ENCODE measurements at places on chromosomes 13 and 19. TPM values are rescaled to one million over a fixed set of nuclear protein-coding genes. Genes with fewer than 3 reads are reported as not detected.

- H3K4me3 ChIP-seq, result no peak overlapping the region
- DNase-seq, result no peak
- no peak overlapping the region for H3K27ac ChIP-seq
- no peaks in the 10 kb centered on the region for H3K36me3 ChIP-seq
- no peaks in the 10 kb centered on the region for H3K27me3 ChIP-seq
These were observed 46.4 kb downstream of the ZNF85 start for GRCh38 chr19:20969498-20969897.

GRCh38 chr13:105465251-105465650, 1070.2 kb downstream of the EFNB2 start:
- no peak overlapping the region for H3K27ac ChIP-seq
- no peaks in the 10 kb centered on the region for H3K27me3 ChIP-seq
- no peaks in the 10 kb centered on the region for H3K36me3 ChIP-seq
- H3K4me3 ChIP-seq, result no peak overlapping the region

DNA sequence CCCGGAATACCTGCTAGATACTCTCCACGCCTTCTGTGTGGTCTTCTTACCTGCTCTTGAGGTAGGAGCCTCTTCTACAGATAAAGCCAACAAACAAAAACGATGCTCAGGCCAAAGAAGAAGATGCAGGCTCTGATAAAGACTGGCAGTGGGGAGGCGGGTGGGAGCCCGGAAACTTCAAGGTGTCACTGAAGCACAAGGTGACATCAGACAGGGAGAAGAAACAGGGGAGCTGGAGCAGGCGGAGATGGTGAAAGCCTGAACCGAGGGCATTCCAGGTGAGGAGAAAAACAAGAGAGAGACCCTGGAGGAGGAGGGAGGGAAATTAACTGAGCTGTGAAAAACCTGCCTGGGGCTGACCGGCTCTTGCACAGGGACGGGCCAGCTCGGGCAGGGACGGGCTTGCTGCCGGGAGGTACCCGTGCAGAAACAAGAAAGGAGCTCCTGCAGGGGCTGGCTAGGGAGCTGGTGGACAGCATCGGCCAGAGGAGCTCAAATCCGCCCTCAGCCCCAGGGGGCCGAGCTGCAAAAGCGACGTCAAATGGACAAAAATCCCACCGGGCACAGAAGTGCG, 19.0 kb downstream of the GNG7 start:
- H3K27ac ChIP-seq, result no peak overlapping the region
- H3K4me1 ChIP-seq, result peaks cover 2% of the 10 kb centered on the region
- no peak for DNase-seq
- no peaks in the 10 kb centered on the region for H3K27me3 ChIP-seq
- H3K4me3 ChIP-seq, result no peak overlapping the region
- H3K36me3 ChIP-seq, result no peaks in the 10 kb centered on the region

DNA sequence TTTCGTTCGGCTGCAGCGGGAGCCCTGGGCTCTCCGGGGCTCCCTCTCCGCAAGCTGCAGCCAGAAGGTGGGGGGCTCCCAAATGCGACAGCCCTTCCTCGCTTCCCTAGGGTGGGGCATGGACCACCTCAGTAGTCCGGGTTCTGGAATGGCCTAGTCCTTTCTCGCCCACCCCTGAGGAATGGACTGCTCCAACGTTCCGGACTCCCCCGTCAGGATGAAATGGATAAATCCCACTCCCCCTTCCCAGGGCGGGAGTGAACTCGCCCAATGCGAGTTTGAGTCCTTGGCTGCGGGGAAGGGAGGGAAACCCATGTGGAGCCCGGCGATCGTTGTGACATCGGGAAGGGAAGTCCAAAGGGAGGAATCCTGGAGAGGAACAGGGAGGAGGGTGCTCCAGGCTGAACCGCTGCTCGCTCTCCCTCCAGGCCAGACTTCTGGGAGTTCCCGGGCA, 5.5 kb downstream of the HRC start:
- no peaks in the 10 kb centered on the region for H3K36me3 ChIP-seq
- no peak overlapping the region for H3K27ac ChIP-seq
- peaks cover 4% of the 10 kb centered on the region for H3K4me1 ChIP-seq
- peak overlapping the region; percentile 42 for H3K4me3 ChIP-seq

GRCh38 chr19:8517551-8518442, 3.8 kb upstream of the ZNF414 start:
- no peaks in the 10 kb centered on the region for H3K27me3 ChIP-seq
- H3K27ac ChIP-seq, result no peak overlapping the region
- H3K36me3 ChIP-seq, result no peaks in the 10 kb centered on the region
- H3K4me1 ChIP-seq, result peaks cover 7% of the 10 kb centered on the region

DNA sequence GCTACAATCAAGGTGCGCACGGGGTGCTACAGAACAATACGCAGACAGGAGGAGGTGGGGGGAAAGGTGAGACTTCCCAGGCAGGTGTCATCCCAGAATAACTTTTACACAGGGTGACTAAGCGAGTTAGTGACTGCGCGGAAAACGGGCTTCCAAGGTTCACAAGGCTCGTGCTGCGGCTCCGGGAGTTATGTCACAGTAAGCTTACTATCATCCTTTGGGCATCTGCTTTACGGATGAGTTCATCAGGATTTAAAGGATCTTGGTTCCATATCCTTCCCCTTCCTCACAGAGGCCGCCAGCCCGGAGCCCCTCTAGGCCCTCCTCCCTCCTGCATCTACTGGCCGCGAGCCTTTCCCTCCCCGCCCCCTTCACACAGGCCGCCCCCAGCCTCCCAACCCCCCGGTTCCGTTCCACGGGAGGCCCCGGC, 474 bp upstream of the IFT88 start:
- DNase-seq, result no peak

DNA sequence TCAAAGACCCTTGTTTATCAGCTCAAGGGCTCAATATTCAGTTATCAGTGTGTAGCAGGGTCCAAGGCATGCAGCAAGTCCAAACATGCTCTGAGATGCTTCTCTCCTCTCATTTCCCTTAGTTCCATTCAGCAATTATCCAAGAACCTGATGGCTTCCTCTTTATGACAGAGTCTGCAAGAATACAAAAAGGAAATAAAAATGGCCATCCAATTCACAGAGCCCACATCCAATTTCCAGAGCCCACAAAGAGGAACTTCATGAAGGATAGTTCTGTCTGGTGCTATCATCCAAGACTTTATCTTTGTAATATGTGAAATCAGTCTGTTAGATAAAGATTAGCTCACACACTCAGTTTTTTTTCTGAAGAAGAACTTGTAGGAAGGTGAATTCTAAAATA, 217.2 kb downstream of the LACC1 start:
- H3K27me3 ChIP-seq, result no peaks in the 10 kb centered on the region
- no peaks in the 10 kb centered on the region for H3K36me3 ChIP-seq
- H3K4me1 ChIP-seq, result no peaks in the 10 kb centered on the region
- H3K4me3 ChIP-seq, result no peak overlapping the region

- no peaks in the 10 kb centered on the region for H3K36me3 ChIP-seq
- H3K27me3 ChIP-seq, result no peaks in the 10 kb centered on the region
- H3K27ac ChIP-seq, result no peak overlapping the region
- H3K4me3 ChIP-seq, result no peak overlapping the region
- H3K4me1 ChIP-seq, result no peaks in the 10 kb centered on the region
These were observed 28.2 kb downstream of the IGFL2 start for GRCh38 chr19:46176116-46176860.

GRCh38 chr13:76214001-76214400, 577.9 kb downstream of the LMO7 start:
- H3K27ac ChIP-seq, result no peak overlapping the region
- no peaks in the 10 kb centered on the region for H3K36me3 ChIP-seq
- no peak overlapping the region for H3K4me3 ChIP-seq
- H3K4me1 ChIP-seq, result no peaks in the 10 kb centered on the region
- no peaks in the 10 kb centered on the region for H3K27me3 ChIP-seq
- DNase-seq, result no peak

- H3K27ac ChIP-seq, result no peak overlapping the region
- H3K4me1 ChIP-seq, result peaks cover 5% of the 10 kb centered on the region
These were observed 57.9 kb downstream of the ELF1 start for GRCh38 chr13:40961214-40961613.

Gene ACP5
- total RNA-seq, result 14.2 TPM

Gene KRTDAP
- not detected for total RNA-seq
